ENCODE measurements at places on chromosomes 5 and 9. TPM values are rescaled to one million over a fixed set of nuclear protein-coding genes. Genes with fewer than 3 reads are reported as not detected.

DNA sequence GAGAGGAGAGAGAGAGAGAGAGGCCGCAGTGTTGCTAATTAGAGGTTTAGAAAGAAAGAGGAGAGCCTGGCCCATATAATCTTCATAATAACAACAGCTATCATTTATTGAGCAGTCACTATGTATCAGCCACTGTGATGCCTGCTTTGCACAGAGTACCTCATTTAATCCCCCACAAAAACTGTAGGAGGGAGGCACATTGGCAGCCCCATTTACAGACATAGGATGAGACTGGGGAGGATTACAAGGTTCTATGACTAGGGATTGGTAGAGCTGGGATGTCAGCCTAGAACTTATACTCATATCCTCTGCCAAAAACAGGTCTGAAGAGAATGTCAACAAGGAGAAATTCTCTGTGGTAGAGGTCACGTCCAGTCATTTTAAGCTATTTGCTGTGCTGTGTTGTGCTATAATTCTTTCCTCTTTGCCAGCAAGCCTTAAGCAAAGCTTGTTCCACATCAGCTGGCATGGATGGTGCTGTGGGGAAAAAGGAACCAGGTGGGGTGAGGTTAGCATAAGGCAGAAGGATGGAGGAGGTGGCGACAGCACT lies 6.7 kb upstream of the GCNT4 start:
- DNase-seq: no peak
- peaks cover 5% of the 10 kb centered on the region for H3K4me1 ChIP-seq
- peaks cover 11% of the 10 kb centered on the region for H3K27me3 ChIP-seq
- no peaks in the 10 kb centered on the region for H3K36me3 ChIP-seq

- H3K27ac ChIP-seq: no peak overlapping the region
- H3K36me3 ChIP-seq: no peaks in the 10 kb centered on the region
These were observed 188.2 kb downstream of the BNC2 start for GRCh38 chr9:16682273-16682672.

GRCh38 chr5:30928956-30929355 lies 264.5 kb upstream of the CDH6 start:
- peaks cover 1% of the 10 kb centered on the region for H3K27me3 ChIP-seq
- H3K4me1 ChIP-seq: no peaks in the 10 kb centered on the region
- no peak overlapping the region for H3K27ac ChIP-seq

DNA sequence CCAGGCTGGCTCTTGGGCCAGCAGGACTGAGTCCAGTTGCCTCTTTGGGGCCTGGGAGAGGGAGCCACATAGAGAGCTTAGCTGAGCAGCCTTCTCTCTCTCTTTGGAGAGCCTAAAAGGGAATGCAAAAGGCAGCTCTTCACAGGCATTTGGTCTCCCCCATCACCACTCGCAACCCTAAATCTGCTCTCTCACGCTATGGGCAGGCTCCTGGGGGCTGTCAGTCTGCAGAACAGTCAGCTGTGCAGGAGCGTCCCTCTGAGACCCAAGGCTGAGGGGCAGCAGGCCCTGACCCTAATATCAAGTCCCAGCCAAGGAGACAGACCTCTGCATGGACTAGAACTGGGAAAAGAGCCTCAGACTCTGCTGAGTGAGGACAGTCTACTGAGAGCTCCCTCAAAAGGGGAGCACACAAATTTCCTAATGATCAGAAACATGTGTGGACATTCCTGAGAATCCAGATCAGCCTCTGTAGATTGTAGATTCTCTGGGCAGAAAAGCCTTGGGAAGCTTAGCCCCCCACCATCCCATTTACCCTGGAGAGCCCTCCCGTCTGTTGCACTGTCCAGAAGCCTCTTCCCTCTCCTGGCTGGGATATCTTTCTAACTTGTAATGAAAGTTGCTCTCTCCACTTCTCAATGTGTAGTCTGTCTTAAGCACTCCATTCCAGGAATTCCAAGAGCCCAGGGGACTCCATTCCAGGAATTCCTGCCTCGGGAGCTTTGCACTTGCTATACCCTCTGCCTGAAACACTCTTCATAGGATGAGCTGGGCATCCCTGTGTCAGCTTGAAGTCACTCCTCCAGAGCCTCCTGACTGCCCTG lies 79.4 kb downstream of the FAM114A2 start:
- peaks cover 44% of the 10 kb centered on the region for H3K4me1 ChIP-seq
- DNase-seq: no peak
- no peaks in the 10 kb centered on the region for H3K36me3 ChIP-seq
- H3K27me3 ChIP-seq: peaks cover 5% of the 10 kb centered on the region

GRCh38 chr9:94851467-94851866 lies 125.0 kb downstream of the AOPEP start:
- no peak for DNase-seq
- H3K4me3 ChIP-seq: no peak overlapping the region
- H3K27me3 ChIP-seq: no peaks in the 10 kb centered on the region
- no peaks in the 10 kb centered on the region for H3K36me3 ChIP-seq
- H3K27ac ChIP-seq: no peak overlapping the region

The TESK1 gene
- polyA plus RNA-seq: 6.5 TPM

Data from immature natural killer cell (primary cell).